Activated CD4-positive, alpha-beta T cell treated with anti-CD3 and anti-CD28 coated beads, Interleukin-10, Interleukin-2, amounts not matched to agents 100 ng/mL and 50 ng/mL, durations not matched to agents 16 hours and 8 hours (primary cell): ENCODE measurements at places on chromosomes 3 and 15.
A peak's percentile ranks its signal among the peaks of the same experiment; 100 is the strongest.

DNA sequence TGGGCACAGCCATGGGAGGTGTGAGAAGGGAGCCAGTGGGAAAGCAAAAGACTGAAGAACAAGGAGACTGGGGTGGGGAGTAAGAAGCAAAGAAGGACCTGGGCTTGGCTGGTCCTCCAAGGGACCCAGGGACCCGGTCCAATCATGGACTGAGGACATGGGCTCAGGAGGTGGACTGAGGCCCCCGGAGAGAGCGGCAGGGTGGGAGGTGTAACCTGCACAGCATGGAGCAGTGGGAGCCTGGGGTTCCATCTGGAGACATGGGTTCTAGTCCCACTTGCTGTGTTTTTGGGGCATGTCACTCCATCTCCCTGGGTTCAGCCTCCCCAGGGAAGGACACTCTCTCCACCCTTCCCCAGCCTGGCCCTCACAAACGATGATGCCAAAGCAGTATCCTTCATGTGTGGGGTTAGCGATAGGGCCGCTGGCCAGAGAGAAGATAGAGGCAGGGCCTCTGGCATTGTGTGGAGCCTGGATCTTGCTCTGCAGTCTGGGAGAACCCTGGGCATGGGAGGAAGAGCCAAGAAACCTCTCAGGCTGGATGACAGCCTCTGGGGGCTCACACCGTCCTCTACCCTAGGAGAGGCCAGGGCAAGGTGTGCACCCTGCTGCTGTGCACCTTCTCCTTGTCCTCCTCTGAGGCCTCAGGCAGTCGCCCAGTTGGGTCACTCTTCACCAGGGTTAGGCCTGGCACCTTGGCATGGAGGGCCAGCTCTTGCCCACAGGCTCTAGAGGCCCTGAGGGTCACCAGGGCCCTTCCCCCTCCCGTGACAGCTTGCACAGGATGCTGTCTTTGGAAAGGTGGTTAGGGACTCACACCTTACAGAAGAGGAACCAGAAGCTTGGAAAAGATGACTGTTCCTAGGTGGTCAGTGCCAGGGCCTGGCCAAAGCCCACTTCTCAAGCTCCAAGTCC is 26.0 kb downstream of the FBXW12 start:
- DNase-seq: no peak

- DNase-seq: no peak
Measured at GRCh38 chr3:129686941-129687340, 80.5 kb upstream of the PLXND1 start.

- DNase-seq: no peak
Measured at GRCh38 chr3:61315871-61316270, 64.6 kb upstream of the FHIT start.

GRCh38 chr3:53140847-53141845 is 10.9 kb upstream of the RFT1 start:
- DNase-seq: no peak

DNA sequence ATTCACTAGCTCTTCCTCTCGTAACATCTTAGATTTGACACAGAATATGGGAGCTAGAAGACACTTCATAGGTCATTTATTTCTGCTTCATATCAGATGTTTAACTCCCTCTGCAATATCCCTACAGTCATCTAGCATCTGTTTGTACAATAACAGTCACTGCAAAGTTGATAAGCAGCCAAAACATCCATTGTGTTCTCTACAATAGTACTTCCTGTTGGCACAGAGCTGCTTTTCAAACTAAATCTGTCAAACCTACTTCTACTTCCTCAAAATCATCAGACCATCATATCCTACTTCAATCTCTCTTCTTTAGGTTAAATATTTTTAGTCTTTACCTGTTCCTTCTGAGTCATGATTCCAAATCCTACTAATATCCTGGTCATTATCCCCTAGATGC is 233.2 kb downstream of the FGF12 start:
- no peak for DNase-seq

- DNase-seq: no peak
Measured at GRCh38 chr3:39644176-39644575, 165.2 kb upstream of the MYRIP start.

DNA sequence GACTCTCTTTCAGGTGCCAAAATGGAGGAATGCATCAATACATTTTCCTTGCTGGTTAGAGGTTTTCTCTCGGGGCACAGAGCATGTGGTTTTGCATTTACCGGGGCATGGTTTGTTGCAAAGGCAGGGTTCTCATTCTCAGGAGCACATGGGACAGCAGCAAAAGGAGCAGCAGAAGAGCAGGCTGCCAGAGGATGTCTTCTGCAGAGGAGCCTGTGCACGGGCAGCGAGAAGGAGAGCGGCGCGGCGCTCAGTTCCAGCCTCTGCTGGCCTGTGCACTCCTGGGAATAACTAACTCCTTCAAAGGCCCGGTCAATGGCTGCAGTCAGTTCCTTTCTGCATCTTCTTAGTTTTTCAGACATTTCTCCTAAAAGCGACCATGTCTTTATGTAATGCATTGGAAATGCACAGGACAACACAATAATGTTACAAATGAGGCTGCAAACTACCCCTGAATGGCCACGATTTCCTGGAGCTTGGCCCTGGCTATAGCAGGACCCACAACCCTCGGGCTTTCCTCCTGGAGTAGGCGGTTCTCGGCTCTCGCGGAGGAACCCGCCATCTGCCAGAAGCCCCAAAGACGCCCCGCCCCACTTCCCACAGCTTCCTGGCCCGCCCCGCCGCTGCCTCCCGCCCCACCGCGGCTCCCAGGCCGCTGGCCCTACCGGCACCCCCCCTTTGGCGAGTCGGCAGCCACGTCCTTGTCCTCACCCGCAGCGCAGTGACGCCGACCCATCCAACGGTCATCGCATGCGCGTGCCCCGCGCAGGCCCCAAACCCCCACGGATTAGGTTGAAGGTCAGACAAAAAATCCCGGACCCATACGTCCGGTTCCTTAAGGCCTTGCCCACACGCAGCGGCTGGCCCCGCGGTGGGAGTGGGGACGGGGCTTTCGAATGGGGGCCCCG is at the start of gene C3orf62:
TSS of gene C3orf62 (minus strand) at position 758 of the 908 bp plus-strand sequence. CDS start at position 398, 360 bp downstream.
- peak; percentile 88 for DNase-seq

GRCh38 chr3:55629432-55629831 is 142.3 kb upstream of the WNT5A start:
- DNase-seq: no peak

DNA sequence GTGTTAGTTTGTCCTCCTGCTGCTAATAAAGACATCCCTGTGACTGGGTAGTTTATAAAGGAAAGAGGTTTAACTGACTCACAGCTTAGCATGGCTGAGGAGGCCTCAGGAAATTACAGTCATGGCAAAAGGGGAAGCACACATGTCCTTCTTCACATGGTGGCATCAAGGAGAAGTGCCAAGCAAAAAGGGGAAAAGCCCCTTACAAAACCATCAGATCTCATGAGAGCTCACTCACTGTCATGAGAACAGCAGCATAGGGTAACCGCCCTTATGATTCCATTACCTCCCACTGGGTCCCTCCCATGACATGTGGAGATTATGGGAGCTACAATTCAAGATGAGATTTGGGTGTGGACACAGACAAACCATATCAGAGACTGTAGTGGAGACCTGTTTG is 27.0 kb downstream of the TM2D3 start:
- no peak for DNase-seq

DNA sequence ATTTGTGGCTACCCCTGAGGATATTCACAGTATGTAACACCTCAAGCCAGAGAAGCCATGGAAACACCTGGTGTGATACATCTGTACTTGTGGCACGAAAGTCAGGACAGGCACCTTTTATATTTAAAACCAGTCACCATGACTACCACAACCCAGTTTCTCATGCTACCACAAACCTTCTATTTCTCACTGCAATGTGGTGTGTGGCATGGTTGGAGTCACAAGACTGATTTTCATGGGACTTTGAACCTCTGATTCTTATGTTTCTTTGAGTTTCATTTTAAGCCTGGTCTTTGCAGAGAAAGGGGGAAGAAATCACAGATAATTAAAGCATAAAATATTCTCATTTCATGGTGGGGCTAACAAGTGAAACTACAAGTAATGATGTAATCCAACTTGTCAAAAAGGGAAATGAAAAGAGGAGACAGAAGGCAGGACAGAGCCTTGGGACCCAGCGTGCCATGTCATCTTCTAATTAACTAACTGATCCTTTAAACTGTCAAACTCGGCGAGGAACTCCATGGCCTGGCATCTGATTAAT is 175.9 kb downstream of the PDZRN3 start:
- DNase-seq: no peak

DNA sequence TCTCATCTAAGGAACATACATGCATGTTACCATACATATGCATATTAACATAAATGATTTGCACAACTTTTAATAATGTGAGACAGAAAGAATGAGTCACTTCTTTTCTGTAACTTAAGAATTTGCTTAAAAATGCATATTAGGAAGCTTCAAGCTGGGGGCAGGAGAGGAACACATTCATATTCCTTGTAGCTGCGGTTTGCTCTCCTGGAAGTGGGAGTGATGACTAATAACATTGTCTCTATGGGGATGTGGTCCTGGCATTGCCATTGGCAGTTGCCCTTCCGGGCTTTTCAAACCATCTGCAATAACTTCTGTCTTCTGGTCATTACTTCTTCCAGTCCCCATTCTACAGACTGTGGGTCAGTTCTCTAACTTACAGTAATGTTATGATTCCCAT is 15.6 kb downstream of the CHST2 start:
- DNase-seq: peak; percentile 24

DNA sequence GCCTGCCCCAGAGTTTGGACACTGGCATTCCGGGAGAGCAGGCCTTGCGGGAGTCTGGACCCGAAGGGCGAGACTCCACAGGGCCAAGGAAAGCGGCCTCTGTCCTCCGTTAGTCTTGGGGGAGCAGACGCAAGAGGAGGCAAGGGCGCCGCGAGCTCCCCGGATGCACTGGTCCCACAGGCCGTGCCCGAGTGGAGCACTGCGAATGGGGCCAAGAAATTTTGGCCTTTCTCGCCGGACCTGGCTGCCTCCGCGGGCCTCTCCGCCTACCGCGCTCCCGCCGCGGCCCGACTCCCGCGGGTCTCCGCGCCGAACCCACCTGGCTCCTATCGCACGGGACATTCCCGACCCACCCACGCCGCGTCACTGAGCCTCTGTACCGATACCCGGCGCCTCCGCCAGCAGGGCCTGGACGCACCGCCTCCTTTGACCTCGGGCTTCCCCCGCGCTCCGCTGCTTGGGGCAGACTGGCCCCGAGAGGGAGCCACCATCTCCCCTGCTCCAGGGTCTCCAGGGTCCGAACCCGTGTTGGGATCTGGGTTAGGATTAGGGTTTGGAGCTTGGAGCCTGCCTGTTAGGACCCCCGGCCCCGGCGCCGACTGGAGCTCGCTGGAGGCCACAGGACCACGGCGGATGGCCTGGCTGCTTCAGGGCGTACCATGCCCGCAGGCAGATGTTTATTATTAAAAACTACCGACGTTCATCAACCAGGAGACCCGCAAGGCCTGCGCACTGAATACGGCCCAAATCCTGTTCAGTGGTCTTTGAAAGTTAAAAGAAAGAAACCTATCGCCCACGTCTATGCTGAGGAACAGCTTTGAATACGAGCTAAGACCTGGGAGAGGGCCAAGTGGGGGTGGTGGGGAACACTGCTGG is 11.7 kb downstream of the SHOX2 start:
- no peak for DNase-seq

- no peak for DNase-seq
Measured at GRCh38 chr3:52986049-52986448, 59.8 kb downstream of the SFMBT1 start.

- no peak for DNase-seq
Measured at GRCh38 chr15:91407269-91407889, 307.3 kb downstream of the SV2B start.

DNA sequence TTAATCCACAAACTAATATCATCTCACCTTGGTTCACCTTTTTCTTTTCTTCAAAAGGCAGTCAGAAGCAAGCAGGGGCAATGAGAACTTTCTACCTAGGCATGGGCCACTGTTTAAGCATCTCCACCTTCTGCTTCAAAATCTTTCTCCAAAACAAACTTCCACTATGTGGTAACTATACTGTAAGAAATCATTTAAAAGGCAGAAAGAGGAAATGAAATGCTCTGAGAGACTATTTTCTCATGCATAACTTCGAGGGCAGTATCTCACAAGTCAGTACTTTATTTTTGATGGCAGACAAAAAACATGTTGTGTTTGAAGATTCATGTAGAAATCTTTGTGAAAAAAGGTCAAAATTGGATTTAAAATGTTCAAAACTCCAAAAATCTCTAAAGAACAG is 419.7 kb downstream of the ZBTB20 start:
- no peak for DNase-seq

DNA sequence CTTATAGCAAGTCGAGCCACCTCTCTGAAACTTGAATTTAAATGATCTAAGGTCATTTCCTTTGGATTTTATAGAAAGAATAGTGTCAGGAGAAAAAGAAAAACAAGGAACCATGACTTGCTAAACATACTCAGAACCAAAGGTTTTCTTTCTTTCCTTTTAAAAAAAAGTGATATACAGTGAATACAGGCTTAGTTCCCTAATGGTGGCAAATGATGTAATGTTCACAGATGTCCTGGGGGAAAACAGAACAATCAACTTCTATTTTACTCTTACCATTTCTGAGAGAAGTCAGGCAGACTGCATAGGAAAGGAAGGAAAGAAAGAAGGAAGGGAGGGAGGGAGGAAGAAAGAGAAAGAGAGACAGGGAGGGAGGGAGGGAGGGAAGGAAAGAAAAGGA is 56.5 kb downstream of the ST6GAL1 start:
- DNase-seq: no peak
